ENCODE measurements at places on chromosomes 2 and 18. TPM values are rescaled to one million over a fixed set of nuclear protein-coding genes. Genes with fewer than 3 reads are reported as not detected.

DNA sequence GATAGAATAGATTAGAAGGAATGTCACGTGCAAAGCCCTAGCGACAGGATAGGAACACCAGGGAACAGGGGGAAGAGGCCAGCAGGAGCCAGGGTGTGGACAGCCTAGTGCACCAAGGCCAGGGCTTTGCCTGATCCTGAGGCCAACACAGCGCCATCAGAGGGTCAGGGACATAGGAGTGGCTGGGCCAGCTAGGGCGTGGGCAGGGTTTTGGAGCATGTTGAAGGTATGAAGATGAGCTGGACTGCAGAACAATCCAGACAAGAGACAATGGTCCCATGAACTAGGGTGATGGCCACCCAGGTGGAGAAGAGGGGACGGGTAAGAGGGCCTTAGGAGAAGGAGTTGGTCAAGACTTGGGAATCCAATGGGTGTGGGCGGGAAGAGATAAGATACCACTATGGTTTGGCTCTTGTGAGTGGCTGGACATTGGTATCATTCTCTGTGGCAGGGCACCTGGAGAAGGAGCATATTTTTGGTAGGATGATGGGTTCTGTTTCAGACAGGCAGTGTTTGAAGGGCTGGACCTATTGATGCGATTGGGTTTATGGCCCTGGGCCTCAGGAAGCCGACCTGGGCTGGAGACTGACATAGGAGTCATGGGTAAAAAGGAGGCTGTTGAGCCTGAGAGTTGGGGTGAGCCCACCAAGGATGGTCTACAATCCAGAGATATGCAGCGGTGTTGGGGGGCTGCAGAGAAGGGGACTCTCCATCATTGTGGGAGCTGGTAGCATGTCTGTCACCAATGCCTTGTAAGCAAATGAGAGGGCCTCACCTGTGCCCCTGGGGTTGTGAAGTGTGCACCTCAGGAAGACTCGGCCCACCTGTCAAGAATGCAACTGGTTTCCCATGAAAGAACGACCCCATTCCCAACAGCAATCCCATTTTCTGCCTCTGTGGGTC lies 2.0 kb upstream of the HS1BP3 start:
- peak overlapping the region; percentile 18 for H3K4me3 ChIP-seq
- peaks cover 32% of the 10 kb centered on the region for H3K27me3 ChIP-seq
- peaks cover 24% of the 10 kb centered on the region for H3K4me1 ChIP-seq
- DNase-seq: no peak
- no peak overlapping the region for H3K27ac ChIP-seq

DNA sequence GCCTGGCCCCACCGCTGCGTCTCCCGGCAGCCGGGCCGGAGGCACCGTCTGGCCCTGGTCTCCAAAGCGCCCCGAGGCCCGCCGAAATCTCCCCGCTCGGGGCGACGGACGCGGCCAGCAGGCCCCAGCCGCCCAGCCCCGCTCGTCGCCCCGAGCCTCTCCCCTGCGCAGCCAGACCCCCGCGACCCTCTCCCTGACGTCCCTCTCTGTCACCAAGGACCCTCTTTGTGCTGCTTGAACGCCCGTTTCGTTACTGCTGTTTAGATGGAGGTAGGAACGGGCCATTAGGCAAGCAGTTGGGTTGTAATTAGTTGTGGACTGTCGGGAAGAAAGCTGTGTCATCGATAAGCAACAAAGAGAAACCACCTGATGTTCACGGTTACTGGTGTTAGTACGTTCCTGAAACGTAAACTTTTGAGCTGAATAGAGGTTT lies 686 bp downstream of the UBXN4 start:
- peaks cover 32% of the 10 kb centered on the region for H3K4me1 ChIP-seq
- no peaks in the 10 kb centered on the region for H3K27me3 ChIP-seq
- DNase-seq: no peak
- H3K36me3 ChIP-seq: peaks cover 29% of the 10 kb centered on the region
- peak overlapping the region; percentile 99 for H3K27ac ChIP-seq

DNA sequence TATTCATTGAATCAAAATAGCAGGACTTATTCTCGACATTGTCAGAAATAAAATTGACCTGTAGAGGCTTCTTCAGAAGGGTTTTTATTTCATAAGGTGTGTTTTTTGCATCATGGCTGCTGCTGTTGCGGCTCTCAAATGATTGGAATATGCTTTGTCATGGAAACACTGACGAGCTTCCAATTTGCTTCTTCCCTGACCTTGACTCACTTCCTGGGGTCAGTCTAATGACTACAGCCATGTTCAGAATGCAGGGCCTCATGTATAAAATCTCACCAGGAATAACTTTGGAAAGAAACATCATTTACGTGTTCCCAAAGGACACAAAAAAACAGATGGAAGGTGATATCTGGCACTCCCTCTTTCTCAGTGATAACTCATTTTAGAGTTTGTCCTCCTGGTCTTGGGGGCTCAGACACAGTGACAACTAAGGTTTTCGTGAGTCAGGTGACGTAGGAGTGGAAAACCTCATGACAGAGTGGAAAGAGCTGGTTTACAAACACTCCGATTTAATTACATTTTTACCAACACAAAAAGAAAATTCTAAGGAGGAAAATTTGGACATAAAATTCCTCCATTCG lies 467.0 kb upstream of the RAB12 start:
- no peak overlapping the region for H3K4me3 ChIP-seq
- no peaks in the 10 kb centered on the region for H3K36me3 ChIP-seq
- peaks cover 3% of the 10 kb centered on the region for H3K4me1 ChIP-seq
- no peak for DNase-seq
- peaks cover 3% of the 10 kb centered on the region for H3K27me3 ChIP-seq
- no peak overlapping the region for H3K27ac ChIP-seq

DNA sequence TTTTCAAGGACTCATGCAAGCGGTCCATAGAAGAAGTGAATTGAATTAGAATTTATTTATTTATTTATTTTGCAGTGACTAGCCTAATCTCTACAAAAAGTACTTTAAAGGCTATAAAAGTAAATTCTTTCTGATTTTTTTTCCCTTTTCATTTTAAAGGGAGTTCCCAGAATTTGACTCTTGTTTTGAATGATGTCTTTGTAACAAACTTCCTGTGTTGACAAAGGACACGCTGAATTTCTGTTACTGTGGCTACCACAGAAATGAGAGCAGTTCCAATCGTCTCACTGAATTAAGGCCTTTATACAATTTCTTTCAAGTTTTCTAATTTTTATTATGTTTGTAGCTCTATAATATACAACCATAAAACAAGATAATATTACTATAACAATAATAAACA lies 46.3 kb upstream of the LPIN2 start:
- H3K4me3 ChIP-seq: no peak overlapping the region
- no peaks in the 10 kb centered on the region for H3K27me3 ChIP-seq

DNA sequence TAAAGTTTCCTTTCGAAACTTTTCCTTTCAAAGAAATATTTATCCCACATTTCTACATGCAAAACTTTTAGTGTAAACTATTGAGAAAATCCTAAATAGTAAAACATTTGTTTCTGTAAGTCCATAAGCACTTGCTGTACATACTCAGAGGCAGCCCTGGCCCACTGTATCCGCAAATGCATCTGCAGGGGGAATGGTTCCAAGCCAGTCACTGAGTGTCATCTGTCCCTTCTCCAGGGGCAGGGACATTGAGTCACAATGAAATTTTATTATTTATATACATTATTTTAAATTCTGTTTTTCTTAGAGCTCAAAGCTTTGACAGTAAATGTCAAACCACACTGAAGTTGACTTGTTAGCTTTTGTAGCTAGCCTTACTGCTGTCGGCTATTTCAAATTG lies 367.2 kb downstream of the MTX2 start:
- no peak overlapping the region for H3K4me3 ChIP-seq
- H3K4me1 ChIP-seq: no peaks in the 10 kb centered on the region
- peaks cover 74% of the 10 kb centered on the region for H3K27me3 ChIP-seq

GRCh38 chr2:208097313-208097712 lies 27.0 kb downstream of the CRYGD start:
- H3K27me3 ChIP-seq: no peaks in the 10 kb centered on the region
- H3K27ac ChIP-seq: no peak overlapping the region
- H3K4me3 ChIP-seq: no peak overlapping the region
- H3K36me3 ChIP-seq: no peaks in the 10 kb centered on the region
- DNase-seq: no peak
- no peaks in the 10 kb centered on the region for H3K4me1 ChIP-seq

- peaks cover 31% of the 10 kb centered on the region for H3K36me3 ChIP-seq
- peaks cover 11% of the 10 kb centered on the region for H3K4me1 ChIP-seq
- H3K27ac ChIP-seq: peak overlapping the region; percentile 82
- H3K27me3 ChIP-seq: no peaks in the 10 kb centered on the region
- no peak overlapping the region for H3K4me3 ChIP-seq
Measured at GRCh38 chr2:88735853-88736252, 44.4 kb downstream of the RPIA start.

GRCh38 chr2:220445429-220446105 lies 818.1 kb downstream of the SLC4A3 start:
- peaks cover 4% of the 10 kb centered on the region for H3K27me3 ChIP-seq
- H3K4me1 ChIP-seq: no peaks in the 10 kb centered on the region
- H3K27ac ChIP-seq: no peak overlapping the region
- H3K4me3 ChIP-seq: no peak overlapping the region
- DNase-seq: no peak

DNA sequence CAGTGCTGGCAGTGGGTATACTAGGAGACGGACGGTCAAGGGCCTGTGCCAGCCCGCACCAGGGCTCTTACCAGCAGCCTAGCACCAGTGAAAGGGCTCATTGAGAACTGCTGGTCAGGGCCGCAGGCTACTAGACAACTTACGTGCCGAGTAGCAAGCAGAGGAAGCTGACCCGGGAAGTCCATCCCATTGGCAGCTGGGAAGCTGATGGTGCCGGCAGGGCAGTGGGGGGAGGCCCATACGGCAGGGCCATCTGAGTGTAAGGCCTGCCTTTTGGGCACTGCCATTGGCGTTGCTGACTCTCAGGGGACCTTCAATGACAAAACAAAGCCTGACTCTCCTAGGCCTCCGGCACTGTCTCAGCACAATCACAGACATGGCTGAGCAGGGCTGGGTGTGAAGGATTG lies 20.6 kb downstream of the EFR3B start:
- H3K36me3 ChIP-seq: peaks cover 5% of the 10 kb centered on the region
- H3K4me1 ChIP-seq: no peaks in the 10 kb centered on the region
- no peaks in the 10 kb centered on the region for H3K27me3 ChIP-seq
- H3K27ac ChIP-seq: no peak overlapping the region

DNA sequence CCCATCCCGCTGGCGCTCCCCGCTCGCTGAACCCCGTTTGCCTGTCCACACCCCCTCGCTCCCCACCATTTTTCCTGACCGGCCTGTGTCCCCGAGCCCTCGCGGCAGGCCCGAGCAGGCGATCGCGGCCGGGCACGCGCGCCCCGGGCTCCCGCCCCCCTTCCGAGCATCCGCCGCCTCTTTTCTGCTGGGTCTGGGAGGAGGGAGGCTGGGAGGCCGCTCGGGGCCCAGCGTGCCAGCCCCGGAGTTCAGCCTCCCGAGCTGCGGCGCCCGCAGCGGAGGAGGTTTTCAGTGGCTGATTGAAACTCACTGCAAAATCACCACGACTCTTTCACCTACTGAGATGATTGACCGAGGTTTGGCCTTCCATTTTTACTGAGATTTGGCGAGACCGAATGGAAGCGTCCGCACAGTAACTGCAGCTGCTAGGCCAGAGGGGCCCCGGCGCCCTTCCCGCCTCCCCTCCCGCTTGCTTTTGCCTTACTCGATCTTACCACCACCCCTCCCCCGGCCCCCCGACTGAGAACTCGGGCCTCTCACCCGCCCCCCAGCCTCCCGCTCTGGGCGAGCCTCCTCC lies 4.8 kb downstream of the SOX11 start:
- H3K27me3 ChIP-seq: peaks cover 13% of the 10 kb centered on the region
- H3K36me3 ChIP-seq: peaks cover 35% of the 10 kb centered on the region
- H3K27ac ChIP-seq: peak overlapping the region; percentile 43
- peaks cover 26% of the 10 kb centered on the region for H3K4me1 ChIP-seq

DNA sequence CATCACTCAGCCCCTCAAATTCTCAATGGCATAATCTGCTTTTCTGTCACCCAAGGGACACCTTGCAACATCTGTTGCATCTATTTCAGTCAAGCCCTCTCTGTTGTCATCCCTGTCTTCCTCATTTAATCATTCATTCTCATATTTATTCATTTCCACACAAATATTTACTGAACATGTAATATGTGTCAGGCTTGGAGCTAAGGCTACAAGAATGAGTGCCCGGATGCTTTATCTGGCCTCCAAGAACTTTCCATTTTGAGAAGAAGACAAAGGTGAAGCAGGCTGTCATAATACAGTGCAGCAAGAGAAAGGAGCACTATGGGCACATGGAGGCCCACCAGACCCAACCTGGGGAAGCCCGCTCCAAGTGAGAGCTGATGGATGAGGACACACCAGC lies 15.6 kb downstream of the IL18RAP start:
- H3K27me3 ChIP-seq: peaks cover 6% of the 10 kb centered on the region
- H3K4me3 ChIP-seq: no peak overlapping the region
- peaks cover 4% of the 10 kb centered on the region for H3K4me1 ChIP-seq
- H3K36me3 ChIP-seq: no peaks in the 10 kb centered on the region
- no peak for DNase-seq
- no peak overlapping the region for H3K27ac ChIP-seq

- no peaks in the 10 kb centered on the region for H3K36me3 ChIP-seq
- DNase-seq: no peak
Measured at GRCh38 chr2:60857056-60857455, 24.3 kb upstream of the REL start.

DNA sequence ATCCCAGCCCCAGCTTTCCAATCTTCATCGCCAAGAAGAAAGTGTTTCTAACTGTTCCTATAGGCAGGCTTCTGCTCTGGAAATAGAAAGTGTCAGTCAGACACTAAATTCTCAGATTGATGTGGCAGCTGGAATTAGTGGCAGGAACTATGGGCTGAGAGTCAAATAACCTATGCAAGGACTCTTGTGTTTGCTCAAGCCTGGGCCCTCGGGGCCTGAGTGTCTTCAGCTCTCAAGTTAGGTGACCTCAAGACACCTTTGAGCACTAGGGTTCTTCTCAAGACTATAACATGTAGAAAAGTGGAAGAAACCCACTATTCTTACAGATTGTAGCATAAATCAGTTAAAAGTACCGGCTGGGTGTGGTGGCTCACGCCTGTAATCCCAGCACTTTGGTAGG lies 694.5 kb downstream of the RNF144A start:
- H3K4me3 ChIP-seq: no peak overlapping the region
- no peak overlapping the region for H3K27ac ChIP-seq
- DNase-seq: no peak
- no peaks in the 10 kb centered on the region for H3K36me3 ChIP-seq
- H3K27me3 ChIP-seq: peaks cover 9% of the 10 kb centered on the region

Gene LRATD1
- total RNA-seq: 21.6 TPM

Gene ZNF397
- total RNA-seq: 25.7 TPM

Gene CENPA
- total RNA-seq: 24.7 TPM

Gene COQ10B
- 17.8 TPM for total RNA-seq

Gene SP140
- 0.97 TPM for total RNA-seq

All from type B pancreatic cell (in vitro differentiated cells).